Stimulated activated CD4-positive, alpha-beta T cell treated with anti-CD3 and anti-CD28 coated beads, Interleukin-4, amount 100 ng/mL, for 4 hours (primary cell): ENCODE measurements at places on chromosomes 4 and X.

DNA sequence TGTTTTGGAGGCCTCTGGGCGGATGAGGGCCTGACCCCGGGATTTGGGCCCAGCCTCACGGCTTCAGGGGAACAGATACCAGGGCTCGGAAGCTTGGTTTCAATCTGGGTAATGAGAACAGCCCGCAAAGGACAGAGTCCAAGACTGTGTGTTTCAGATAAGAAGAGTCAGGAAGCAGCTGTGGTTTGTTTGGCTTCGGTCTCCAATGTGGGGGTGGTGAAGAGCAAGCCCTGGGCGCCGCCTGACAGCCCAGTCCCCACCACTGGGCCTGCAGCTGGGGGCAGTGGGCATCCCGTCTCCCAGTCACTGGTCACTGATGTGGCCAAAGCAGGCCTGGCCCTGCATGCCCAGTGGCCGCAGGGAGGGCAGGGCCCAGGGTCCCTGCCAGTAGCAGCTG, 9.1 kb downstream of the WFS1 start:
- DNase-seq = no peak

DNA sequence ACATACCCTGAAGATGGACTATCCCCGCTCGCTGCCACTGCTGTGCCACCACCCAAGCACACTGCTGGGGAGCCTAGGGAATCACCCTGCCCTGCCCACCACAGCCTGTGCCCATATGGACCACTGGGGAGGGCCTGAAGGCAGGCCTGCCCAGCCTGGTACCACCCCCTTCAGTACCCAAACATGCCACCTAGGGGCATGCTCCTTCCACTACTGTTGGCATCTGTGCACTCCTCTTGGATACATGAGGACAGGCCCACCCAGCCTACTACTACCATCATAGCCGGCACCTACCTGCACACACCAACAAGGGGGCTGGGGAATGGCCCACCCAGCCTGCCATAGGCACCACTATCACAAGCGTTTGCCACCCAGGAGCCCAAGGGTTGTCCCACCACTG, 30.1 kb upstream of the PRDX4 start:
- no peak for DNase-seq

GRCh38 chr4:70914631-70915030, 12.5 kb downstream of the MOB1B start:
- no peak for DNase-seq

- DNase-seq = no peak
These were observed 63.1 kb upstream of the GRPR start for GRCh38 chrX:16060252-16060651.

GRCh38 chrX:151801980-151802379, 67.4 kb downstream of the CNGA2 start:
- DNase-seq = no peak

- no peak for DNase-seq
These were observed 565 bp downstream of the MOB1B start for GRCh38 chr4:70902577-70903290.

- no peak for DNase-seq
These were observed 49.6 kb downstream of the UGT2A2 start for GRCh38 chr4:69589884-69590283.

DNA sequence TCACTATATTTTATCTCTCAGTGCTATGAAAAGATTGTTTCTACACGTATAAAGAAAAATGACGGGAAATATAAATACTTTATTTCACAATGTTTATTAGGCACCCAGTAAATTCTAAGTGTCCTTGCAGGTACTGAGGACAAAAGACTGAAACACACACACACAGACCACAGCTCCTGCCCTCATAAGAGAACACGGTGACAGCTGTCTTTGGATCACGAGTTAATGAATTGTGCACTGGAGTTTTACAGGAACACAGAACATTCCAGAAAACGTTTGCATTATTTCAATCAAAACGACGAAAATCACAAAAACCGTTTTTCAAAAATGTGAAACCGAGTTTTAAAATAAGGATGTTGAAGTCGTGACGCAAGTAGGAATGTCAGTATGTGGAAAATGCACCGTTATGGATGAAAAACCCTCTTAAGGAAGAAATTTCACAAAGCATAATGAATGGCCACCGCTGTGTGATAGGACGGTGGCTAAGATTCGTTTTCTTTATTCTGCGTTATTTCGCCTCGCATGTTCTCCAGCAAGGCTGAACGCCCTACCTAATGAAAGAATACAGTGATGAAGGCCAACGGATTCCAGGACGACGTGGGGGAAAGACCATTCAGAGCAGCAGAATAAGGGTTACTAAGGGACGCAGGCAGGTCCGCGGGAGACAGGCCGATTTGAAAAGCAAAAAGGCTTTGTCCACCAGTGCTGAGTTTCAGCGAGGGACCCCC, 24.2 kb downstream of the FAM156A start:
- no peak for DNase-seq

DNA sequence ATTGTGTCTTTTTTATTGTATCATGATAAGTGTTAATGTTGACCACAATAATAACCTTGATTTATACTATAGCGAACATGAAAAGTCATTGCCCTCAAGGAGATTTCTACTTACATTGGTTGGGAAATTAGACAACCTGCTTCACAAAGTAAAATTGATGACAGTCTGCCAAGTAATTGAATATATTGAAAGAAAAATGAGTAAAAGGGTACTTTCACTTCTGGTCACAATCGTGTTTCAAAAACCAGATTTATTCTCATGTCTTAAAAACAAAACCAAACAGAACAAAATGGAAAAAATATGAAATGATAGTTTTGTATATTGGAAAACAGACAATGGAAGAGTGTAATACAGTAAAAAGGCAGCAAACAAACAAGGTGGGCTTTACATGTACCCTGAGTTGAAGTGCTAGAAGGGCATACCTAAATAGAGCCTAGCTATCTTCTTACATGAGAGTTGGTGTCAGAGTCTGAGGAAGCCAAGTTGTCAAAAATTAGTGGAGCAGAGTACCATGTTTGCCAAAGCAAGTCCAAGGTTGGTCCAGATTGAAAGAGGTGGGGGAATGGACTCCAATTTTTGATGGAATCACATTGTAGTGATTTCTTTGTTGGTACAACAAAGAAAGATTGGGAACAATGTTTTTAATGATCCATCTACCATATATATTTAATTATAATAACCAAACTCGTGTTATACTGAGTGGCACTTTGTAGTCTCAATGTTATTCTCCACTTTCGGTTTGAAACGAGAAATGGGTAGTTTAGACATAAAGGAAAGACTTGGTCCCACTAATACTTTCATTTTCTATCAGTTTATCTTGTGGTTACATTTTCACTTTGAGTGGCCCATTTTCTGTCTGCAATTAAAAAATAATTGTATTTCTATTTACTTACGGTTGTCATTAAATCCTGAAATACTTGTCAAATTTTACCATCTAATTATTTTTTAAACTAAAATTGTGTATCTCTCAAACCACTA, 775.6 kb downstream of the STIM2 start:
- no peak for DNase-seq

- DNase-seq = no peak
These were observed 8.0 kb upstream of the KCNE5 start for GRCh38 chrX:109632906-109633504.

GRCh38 chrX:137352101-137352660, 213.7 kb upstream of the ZIC3 start:
- DNase-seq = no peak

DNA sequence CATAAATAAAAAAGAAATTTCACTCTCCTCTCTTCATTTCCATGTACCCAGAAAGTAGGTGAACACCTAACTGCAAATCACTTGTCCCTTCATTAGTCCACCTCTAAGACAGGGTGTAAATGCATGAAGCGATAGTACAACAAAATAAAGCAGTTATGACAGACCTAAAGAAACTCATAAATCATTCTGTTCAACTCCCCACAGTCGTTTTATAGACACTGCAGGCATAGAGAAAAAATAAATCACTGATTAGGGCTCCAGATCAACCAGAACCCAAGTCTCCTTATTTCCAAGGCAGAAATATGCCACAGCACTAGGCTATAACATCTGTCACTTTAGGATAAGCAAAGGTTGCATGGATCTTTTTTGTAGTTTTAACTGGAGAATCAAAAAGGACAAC, 3.0 kb downstream of the RASGEF1B start:
- DNase-seq = no peak

- no peak for DNase-seq
These were observed 133.2 kb upstream of the ADAMTS3 start for GRCh38 chr4:72701987-72702819.

GRCh38 chr4:23889391-23889790, 456 bp downstream of the PPARGC1A start:
- DNase-seq = no peak

DNA sequence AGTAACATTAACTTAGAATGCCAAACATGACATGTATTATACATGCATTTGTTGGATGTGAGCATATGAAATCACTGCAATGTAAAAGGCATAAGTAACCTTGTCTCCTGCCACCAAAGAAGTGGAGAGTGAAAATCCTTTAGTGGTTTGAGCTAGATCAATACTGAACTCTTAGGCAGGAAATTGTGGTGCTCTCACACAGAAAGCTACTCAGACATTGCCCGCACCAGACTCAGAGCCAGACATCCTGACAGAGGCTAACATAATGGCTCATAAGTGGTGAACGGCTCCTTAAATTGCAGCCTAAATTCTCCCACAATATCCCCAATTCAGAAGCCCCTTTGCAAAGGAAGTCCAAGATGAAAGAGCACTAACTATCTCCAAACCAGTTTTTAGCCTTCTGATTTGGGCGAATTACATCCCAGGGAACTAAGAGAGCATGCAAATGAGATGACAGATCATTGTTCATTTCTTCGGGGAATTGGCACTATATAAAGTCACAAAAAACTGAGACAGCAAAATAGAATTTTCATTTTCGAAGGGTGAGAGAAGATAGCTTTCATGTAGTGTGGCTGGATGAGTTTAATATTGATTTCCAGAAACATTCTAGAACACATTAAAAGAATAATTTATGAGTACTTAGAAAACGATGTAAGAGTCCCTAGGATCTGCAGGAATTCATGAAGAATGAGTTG, 233.6 kb upstream of the RPS6KA3 start:
- DNase-seq = no peak

DNA sequence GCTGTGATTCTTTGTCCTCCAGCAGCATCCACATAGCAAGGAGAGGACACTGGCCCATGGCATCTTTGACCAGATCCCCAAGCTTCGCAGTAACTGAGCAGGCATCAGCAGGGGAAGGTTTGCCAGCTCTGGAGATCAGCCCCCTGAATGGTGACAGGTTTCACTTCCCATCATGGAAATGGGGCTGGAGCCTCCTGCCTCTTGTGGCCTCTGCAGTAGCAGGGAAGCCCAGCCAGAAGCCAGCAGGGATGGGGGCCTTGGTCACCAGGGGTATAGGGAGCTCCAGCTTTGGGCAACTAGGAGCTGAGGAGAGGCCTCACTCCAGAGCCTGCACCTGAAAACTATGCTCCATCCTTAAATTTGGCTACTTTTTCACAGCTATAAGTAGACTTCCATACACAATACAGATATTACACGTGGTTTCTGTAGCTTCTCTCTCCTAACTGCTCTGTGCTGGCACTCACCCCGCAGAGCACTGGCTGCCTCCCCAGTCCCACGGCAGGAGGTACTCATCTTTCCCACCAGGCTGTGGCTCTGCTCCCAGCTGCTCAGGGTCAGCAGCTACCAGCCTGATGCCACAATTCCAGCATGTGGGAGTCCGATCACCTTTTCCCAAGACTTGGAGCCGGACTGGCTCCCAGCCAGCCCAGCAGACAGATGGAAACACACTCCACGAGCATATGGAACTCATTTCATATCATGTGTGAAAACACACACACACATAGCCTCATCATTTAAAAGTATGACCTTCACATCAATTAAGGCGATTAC, 2.8 kb downstream of the TMEM271 start:
- DNase-seq = no peak

DNA sequence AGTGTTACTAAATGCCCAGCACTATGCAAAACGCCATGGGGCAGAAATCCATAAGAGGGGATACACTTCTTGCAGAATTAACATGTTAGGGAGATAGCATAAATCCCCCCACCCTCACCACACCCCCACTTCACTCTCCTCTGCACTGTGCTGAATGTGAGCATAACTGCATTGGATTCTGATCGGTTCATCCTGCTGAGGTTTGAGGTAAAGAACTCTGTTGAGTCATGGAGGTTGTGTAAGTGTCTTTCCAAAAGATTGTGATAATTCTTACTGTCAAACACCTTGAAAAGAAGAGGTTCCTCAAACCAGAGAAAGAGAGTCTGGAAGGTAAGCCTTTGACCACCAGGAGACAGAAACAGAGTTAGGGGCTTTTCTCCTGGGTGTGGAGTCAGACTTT, 43.6 kb downstream of the RBM47 start:
- DNase-seq = no peak
